ENCODE measurements at places on chromosomes 7 and 10. TPM values are rescaled to one million over a fixed set of nuclear protein-coding genes. Genes with fewer than 3 reads are reported as not detected.

DNA sequence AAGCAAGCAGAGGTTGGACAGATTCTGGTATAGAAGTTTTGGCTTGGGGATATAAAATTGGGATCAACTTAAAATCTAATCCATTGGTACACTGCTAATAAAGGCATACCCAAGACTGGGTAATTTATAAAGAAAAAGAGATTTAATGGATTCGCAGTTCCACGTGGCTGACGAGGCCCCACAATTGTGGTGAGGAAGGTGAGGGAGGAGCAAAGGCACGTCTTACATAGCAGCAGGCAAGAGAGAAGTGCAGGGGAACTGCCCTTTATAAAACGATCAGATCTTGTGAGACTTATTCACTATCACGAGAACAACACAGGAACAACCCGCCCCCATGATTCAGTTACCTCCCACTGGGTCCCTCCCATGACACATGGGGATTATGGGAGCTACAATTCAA is 9.7 kb downstream of the ACADSB start:
- no peak for DNase-seq

GRCh38 chr7:43650457-43651052 is 67.6 kb downstream of the STK17A start:
- peak; percentile 27 for DNase-seq

DNA sequence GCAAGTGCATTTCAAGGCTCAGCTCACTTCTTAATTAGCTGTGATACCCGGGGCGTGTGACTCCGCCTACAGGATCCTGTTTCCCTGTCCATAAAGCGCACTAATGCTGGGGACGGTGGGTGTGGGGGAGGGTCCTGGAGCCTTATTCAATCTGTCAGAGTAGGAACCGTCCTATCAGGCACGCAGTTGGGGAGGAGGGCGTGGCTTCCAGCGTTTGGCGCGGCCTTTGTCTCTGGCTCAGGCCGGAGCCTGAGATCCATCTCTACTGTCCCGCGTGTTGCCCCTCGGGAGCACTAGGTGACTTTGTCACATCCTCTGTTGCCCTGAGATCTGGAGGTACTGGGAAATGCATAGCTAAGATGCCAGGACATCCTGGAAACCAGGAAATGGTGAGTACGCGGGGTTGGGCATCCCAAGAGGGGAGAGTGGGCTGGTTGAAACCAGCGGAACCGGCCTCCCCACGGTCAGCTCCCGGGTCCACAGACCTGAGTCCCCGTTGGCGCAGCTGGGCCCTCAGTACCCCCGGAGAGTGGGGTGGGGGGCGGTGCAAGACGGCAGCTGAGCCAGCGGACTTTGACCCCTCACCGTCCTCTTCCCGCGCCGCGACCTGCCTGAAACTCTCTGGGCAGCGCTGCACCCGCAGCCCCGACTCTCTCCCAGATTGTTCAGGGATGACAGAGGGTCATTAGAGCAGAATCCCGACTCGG is 104.4 kb upstream of the ZNF92 start:
- no peak for DNase-seq

GPER1 gene
- total RNA-seq, result 7.2 TPM

WNT16 gene
- not detected for total RNA-seq

DNA sequence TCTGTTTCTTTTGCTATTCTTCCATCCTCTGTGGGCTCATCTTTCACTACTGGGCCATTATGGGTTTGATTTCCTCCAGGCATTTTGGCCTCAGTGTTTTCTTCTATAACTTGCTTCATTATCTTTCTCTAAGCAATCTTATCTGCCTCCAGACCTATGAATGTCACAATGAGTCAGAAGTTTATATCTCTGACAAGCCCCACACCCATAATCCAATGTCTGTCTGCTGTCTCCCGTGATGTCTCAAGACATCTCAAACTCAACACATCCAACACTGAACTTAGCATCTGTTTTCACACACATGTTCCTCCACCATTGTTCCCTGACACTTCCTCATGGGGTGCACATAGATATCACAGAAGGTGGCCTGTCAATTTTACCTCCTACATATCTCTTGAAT is 46.7 kb upstream of the RHOBTB1 start:
- no peak for DNase-seq

- no peak for DNase-seq
Observed at GRCh38 chr7:69818636-69819332, 220.5 kb downstream of the AUTS2 start.

DNA sequence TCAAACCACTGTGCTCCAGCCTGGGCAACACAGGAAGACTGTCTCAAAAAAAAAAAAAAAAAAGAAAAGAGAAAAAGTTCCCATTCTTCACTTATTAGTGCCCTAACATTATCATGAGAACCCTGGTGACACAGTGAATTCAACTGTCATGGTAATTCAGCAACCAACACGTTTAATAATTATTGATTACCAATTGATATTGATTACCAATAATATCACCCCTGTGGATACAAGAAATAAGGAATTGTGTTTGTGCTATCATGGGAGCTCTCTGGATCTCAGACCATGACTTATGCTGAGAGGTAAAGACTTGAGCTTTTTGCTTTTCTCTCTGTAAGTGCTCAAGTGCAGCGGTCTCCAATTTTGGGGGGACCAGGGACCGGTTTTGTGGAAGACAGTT is 195.3 kb downstream of the TPST1 start:
- no peak for DNase-seq

ZPBP gene
- total RNA-seq, result not detected

H2BK1 gene
- total RNA-seq, result not detected

DNA sequence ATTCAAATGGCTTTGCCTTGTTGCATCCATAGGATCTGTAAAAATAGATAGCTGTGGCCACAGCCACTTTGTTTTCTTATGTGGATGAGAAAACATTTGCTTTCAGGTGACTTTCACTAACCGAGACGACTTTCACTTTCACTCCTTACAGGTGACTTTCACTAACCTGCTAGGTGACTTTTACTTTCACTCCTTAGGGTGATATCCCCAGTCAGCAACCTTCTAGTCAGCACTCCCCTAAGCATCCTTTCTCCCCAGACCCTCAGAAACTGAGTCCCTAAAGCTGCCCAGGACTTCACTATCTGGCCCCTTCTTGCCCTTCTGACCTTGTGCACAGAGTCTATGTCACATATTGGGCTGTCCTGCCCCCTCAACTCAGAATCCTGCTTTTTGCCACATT is 177.5 kb downstream of the RELN start:
- no peak for DNase-seq

CHRM2 gene
- 7.3 TPM for total RNA-seq

- DNase-seq, result no peak
Observed at GRCh38 chr7:16954321-16954720, 72.5 kb upstream of the AGR3 start.

DNA sequence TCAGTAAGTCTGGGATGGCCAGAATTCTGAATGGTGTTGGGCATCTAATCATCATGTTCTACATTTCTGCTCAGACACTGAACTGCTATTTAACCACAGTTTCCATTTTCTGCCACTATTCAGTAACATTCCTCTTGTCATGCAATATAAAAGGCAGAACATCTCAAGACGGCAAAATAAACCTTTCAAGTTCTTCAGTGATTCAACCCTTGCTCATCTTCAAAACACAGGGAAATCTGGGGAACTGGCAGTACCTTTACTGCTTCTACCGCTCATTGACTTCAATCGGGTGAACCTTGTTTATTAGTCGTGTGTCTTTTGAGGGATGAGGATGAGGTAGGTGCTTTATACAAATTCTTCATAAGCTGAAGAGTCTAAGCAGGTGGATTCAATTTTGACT is 184.7 kb upstream of the ANK3 start:
- DNase-seq, result no peak

GRCh38 chr10:59589796-59590195 is 119.9 kb downstream of the SLC16A9 start:
- DNase-seq, result no peak

NPVF gene
- not detected for total RNA-seq

DNA sequence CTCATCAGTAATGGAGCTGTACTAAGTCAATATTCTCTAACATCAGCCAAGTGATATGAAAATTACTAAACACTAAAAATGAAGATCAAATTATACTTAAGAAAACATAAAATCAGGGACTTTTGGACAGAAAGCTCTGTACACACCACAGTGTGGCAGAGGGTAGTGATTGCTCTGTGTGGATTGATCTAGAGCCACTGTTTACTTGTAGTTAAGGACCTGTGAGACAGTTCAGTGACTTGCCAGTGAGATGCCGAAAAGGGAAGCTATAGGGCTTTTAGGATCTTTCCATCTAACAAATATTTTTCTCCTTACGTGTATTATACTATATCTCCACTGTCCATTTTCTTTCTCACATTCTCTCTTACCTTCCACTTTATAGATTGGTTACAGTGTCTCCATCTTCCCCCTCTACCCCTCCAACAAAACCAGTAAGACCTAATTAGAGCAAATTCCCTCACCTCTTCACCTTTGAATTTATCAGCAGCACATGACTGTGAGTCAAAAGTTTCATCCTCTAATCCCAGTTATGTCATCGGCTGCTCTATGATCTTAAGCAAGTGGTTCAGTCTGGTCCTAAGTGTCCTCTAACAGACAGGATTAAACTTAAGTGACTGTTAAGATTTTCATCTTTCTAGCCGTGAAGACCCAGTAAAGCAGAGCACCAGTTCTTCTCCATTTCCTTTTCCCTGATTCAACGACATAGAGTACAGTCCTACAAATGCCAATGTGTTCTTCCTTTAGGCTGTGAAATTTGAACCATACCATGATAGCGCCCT is 6.9 kb downstream of the PIK3CG start:
- no peak for DNase-seq

UNCX gene
- not detected for total RNA-seq

GRCh38 chr7:128408709-128409595 is 830 bp downstream of the IMPDH1 start:
- no peak for DNase-seq

ZNF518A gene
- 39.6 TPM for total RNA-seq

GRCh38 chr10:59373071-59373470 is 10.7 kb upstream of the FAM13C start:
- DNase-seq, result no peak

DNA sequence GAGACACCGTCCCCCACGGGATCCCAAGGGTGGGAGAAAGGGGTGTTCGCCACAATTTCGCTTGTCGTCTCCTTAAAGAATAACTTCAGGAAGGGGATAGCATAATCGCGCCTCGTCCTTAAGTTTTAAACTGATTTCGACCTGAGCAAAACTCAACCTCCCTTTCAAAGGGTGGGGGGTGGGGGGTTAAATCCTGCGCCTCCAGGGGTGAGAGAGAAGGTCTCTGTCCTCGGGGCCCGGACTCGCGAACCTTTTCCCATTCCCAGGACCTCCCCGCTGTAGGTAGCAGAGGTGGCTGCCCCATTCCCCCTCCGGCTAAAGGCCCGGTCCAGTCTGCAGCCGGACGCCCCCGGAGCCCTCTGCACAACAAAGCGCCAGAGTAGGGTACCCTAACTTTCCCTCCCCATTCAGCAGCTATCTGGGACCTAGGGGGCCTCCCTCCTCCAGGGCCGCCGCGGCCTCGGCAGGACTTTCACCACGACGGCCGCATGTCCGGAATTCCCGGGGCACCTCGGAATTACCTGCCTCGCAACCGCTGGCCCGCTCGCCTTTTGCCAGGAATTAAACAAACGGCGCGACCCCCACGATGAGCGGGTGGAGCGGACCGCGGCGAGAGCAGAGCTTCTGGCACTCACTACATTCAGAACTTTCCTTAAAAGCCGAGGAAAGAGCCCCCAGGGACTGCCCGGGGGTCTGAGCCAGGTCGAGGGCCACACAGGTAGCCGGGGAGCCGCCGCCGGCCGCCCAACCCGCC is 1.7 kb downstream of the CDK6 start:
- DNase-seq, result peak; percentile 36

GRCh38 chr10:52420656-52421055 is 106.6 kb downstream of the DKK1 start:
- no peak for DNase-seq

HOXA7 gene
- 38.9 TPM for total RNA-seq

GRCh38 chr10:15652757-15653156 is 67.0 kb downstream of the ITGA8 start:
- no peak for DNase-seq

VWA2 gene
- total RNA-seq, result 1.5 TPM

DNA sequence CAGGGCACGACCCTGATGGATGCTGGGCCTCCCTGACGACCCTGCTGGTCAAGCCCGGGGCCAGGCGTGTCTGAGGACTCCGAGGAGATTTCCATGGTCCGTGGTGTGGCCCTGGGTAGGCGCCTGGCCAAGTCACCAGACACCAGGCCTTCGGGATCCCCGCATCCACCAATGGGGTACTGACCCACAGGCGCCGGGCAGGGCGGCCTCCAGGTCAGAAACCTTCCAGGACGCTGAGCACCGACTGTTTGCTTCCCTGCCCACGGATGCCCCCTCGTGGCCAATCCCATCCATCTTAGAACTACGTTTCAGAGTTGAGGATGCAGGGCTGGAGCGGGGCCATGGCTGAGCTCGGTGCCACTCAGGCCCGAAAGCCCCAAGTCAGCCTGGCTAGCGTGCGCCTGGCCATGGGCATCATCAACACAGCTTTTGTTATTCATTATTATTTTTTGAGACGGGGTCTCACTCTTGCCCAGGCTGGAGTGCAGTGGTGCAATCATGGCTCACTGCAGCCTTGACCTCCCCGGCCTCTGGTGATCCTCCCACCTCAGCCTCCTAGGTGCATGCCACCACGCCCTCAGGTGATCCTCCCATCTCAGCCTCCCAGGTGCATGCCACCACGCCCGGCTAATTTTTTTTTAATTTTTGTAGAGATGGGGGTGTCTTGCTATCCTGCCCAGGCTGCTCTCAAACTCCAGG is 7.1 kb upstream of the AMZ1 start:
- peak; percentile 64 for DNase-seq

GRCh38 chr10:123729523-123729922 is 63.4 kb downstream of the GPR26 start:
- DNase-seq, result no peak

GRCh38 chr10:22505911-22506685 is 160.8 kb downstream of the SPAG6 start:
- DNase-seq, result peak; percentile 55

LEP gene
- total RNA-seq, result not detected

DNA sequence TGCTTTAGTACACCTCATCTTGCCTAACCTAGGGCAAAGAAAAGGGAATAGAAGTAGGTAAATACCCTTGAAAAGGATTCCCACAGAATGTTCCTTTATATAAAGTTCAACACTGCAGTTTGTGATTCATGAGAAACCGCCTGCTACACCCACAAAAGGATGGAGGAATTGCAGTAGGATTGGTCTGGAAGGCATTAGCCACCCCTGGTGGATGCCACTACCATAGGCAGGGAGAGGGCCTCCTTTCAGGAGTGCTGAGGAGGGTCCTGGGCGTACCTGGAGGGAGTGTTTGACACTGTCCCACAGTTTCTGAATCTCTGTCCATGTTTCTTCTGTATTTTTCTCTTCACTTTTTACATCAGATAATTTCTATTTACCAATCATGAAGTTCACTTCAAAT is 221.8 kb upstream of the TMEM72 start:
- no peak for DNase-seq

OR6B1 gene
- not detected for total RNA-seq

DNA sequence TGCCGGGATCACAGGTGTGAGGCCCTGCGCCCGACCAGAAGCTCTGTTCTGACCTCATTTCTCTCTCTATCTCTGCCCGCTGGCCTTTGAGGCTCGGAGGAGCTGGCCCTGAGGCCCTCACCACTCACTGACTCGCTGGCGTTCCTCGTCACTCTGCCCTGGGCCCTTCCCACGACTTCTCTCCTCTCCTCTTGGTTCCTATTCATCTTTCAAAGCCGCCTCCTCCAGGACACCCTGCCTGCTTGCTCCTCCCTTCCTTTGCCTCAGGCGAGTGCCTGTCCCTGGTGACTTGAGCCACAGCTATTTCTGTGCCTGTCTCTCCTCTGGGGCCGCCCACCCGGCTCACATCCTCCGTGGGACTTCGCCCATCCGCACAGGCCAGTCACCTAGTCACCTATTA is 17.3 kb upstream of the ADGRA1 start:
- no peak for DNase-seq

- no peak for DNase-seq
Observed at GRCh38 chr10:89426230-89426868, 12.0 kb downstream of the IFIT5 start.

Measured in left colon (tissue), 2 donors.